ENCODE measurements at places on chromosomes 3 and 15. TPM values are rescaled to one million over a fixed set of nuclear protein-coding genes. Genes with fewer than 3 reads are reported as not detected.

- H3K4me1 ChIP-seq = no peaks in the 10 kb centered on the region
- H3K36me3 ChIP-seq = no peaks in the 10 kb centered on the region
- no peak overlapping the region for H3K4me3 ChIP-seq
- no peaks in the 10 kb centered on the region for H3K27me3 ChIP-seq
Measured at GRCh38 chr3:122060040-122060698, 5.0 kb downstream of the CD86 start.

DNA sequence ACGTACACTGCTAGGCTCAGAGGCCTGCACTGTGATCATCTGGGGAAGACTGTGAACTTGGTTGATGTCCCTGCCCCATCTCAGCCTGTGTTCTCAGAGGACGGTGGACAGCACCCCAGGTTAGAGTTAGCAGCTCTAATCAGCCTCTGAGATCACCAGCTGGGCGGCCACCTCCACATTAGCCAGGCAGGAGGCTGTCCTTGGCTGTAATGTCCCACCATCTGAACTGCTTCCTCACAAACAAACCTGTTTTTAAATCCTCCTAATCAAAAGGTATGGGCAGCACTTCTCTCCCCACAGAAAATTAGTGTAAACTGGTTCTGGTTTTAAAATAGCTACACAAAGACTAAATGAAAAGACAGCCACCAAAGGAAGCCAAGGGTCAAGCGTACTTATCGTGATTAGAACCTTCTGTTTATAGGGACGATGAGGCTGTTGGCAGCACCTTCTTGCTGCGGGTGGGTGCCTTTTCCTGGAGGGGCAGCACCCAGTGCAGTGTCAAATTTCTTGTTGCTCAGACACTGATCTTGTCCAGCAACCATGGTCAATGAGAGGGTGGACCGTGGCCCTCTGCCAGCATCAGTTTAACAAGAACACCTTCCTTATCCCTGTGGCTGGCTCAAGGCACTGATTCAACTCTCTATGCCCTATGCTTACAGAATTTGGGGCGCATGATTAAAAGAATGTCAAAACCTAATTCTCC lies 24.6 kb downstream of the ACSBG1 start:
- H3K36me3 ChIP-seq = no peaks in the 10 kb centered on the region
- peak; percentile 94 for DNase-seq
- H3K4me1 ChIP-seq = peaks cover 12% of the 10 kb centered on the region
- no peak overlapping the region for H3K4me3 ChIP-seq
- H3K27me3 ChIP-seq = no peaks in the 10 kb centered on the region
- H3K27ac ChIP-seq = peak overlapping the region; percentile 56

- no peaks in the 10 kb centered on the region for H3K36me3 ChIP-seq
- DNase-seq = no peak
- H3K4me1 ChIP-seq = peaks cover 11% of the 10 kb centered on the region
- H3K27ac ChIP-seq = no peak overlapping the region
Measured at GRCh38 chr3:49788056-49788455, 1.7 kb upstream of the IP6K1 start.

DNA sequence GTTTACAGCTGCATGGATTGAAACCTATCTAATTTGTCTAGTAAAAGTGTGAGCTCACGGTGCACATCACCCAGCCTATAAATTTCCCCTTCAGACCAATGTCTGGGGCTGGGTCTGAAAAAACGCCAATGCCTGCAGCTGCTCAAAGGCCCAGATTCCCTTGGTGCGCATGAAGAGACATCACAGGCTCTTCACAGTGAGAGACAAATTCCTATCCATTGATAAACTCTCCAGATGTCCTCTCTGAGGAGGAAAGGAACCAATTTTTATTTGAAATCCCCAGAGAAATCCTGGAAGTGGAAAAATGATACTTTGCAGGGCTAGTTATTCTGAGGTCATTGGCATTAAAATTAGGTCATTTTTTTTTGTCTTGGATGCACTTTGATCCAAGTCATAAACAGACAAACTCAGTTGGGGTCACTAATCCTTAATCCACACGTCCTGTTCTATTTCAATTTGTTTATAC lies 360.5 kb downstream of the EPHA3 start:
- H3K4me1 ChIP-seq = no peaks in the 10 kb centered on the region
- no peak overlapping the region for H3K4me3 ChIP-seq
- no peaks in the 10 kb centered on the region for H3K27me3 ChIP-seq

Gene SLC51B
- not detected for total RNA-seq

Gene PLSCR5
- not detected for total RNA-seq

- no peak overlapping the region for H3K27ac ChIP-seq
- no peaks in the 10 kb centered on the region for H3K27me3 ChIP-seq
- H3K4me3 ChIP-seq = no peak overlapping the region
- H3K4me1 ChIP-seq = no peaks in the 10 kb centered on the region
- DNase-seq = no peak
- no peaks in the 10 kb centered on the region for H3K36me3 ChIP-seq
Measured at GRCh38 chr15:59812250-59812870, 123.2 kb upstream of the BNIP2 start.

DNA sequence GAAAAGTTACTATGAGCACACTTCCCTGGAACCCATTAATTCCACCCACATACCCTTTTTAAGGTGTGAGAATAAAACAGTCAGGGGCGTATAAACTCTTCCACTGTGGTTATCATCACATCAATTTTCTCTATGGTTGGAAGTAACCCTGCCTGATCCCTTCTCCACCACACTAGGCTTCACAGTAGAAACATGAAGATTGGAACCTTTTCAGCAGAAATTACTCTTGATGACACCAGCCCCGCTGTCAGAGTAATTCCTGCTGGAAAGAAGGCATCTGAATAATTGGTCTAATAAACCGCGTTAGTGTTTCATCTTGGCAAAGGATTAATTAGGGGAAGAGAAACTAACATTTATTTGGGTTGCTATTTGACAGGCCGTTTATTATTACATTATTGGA lies 278.4 kb downstream of the MFSD1 start:
- DNase-seq = no peak
- no peak overlapping the region for H3K27ac ChIP-seq
- no peaks in the 10 kb centered on the region for H3K27me3 ChIP-seq
- no peaks in the 10 kb centered on the region for H3K36me3 ChIP-seq
- H3K4me3 ChIP-seq = no peak overlapping the region

Gene CHMP2B
- 67.0 TPM for total RNA-seq

- peaks cover 42% of the 10 kb centered on the region for H3K4me1 ChIP-seq
- DNase-seq = no peak
- peak overlapping the region; percentile 88 for H3K27ac ChIP-seq
- no peaks in the 10 kb centered on the region for H3K27me3 ChIP-seq
Measured at GRCh38 chr15:70714015-70714414, 49.3 kb downstream of the UACA start.

Gene CCDC191
- 12.0 TPM for total RNA-seq

Gene ECE2
- not detected for total RNA-seq

DNA sequence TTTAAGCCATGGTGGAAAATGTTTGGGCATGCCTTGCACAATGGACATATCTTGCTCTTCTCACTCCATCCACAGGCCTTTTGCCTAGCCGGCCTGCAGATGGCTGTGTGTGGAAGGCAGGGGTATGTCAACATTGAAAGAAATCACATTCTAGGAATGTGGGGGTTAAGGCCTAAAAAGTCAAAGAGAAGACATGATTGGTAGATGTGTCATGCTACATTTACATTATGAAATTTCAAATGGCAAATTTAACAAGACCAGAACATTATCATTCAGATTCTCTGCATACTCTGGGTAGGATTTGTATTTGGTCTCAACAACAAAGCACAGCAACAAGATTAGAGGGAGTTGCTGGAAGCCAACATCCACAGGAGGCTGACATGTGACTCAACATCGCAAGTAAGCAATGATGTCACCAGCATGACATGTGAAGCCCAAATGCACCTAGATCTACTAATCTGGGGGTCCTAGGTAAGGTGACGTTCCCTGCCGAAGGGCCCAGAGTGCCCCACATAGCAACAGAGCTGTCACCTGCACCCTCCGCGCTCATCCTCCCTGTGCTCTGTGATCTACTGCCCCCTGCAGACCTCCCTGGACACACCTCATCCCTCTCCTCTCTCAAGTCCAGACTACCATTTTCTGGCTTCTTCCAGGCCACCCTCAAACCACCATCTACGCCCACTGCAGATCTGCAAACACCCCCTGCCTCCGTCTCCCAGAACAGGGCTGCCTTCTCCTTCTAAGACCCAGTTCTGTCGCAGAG lies 39.4 kb downstream of the CLDN18 start:
- no peaks in the 10 kb centered on the region for H3K36me3 ChIP-seq
- no peak overlapping the region for H3K27ac ChIP-seq
- no peak for DNase-seq
- H3K27me3 ChIP-seq = no peaks in the 10 kb centered on the region
- H3K4me1 ChIP-seq = no peaks in the 10 kb centered on the region

- no peaks in the 10 kb centered on the region for H3K4me1 ChIP-seq
- no peak overlapping the region for H3K4me3 ChIP-seq
Measured at GRCh38 chr3:172391592-172392302, 56.5 kb downstream of the GHSR start.

- no peak overlapping the region for H3K27ac ChIP-seq
- DNase-seq = no peak
- H3K4me1 ChIP-seq = peaks cover 6% of the 10 kb centered on the region
- H3K27me3 ChIP-seq = no peaks in the 10 kb centered on the region
Measured at GRCh38 chr3:185766329-185767001, 58.4 kb downstream of the IGF2BP2 start.

GRCh38 chr3:182644790-182645433 lies 148.4 kb upstream of the ATP11B start:
- no peak overlapping the region for H3K4me3 ChIP-seq
- no peak overlapping the region for H3K27ac ChIP-seq
- no peaks in the 10 kb centered on the region for H3K27me3 ChIP-seq
- H3K4me1 ChIP-seq = no peaks in the 10 kb centered on the region
- H3K36me3 ChIP-seq = no peaks in the 10 kb centered on the region

GRCh38 chr3:36542186-36542585 lies 161.9 kb downstream of the STAC start:
- no peak overlapping the region for H3K4me3 ChIP-seq
- no peak for DNase-seq
- H3K4me1 ChIP-seq = no peaks in the 10 kb centered on the region

DNA sequence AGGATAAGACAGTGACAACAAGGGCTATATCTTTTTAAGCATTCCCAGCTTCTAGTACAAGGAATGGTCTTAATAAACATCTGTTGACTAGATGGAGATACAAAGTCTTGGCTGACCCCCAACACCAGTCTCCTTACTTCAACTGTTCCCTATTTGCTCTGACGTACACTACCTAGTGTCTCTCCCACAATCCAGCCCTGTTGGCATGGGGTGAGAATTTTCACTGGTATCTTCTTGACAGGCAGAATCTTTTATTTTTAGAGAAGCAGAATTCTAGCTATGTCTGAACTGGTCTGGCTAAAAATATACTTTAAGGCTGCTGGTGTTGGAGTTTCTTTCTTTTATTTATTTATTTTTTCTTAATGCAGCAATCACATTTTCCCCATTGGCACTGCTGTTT lies 82.0 kb downstream of the ETFA start:
- H3K27me3 ChIP-seq = no peaks in the 10 kb centered on the region
- H3K4me3 ChIP-seq = no peak overlapping the region
- no peaks in the 10 kb centered on the region for H3K4me1 ChIP-seq
- DNase-seq = no peak

Gene ITPKA
- 1.5 TPM for total RNA-seq

- H3K27me3 ChIP-seq = no peaks in the 10 kb centered on the region
- no peak for DNase-seq
- H3K36me3 ChIP-seq = no peaks in the 10 kb centered on the region
- no peaks in the 10 kb centered on the region for H3K4me1 ChIP-seq
Measured at GRCh38 chr3:140924097-140924873, 17.4 kb upstream of the SLC25A36 start.

- H3K4me1 ChIP-seq = peaks cover 5% of the 10 kb centered on the region
- no peaks in the 10 kb centered on the region for H3K27me3 ChIP-seq
- DNase-seq = no peak
- H3K27ac ChIP-seq = peak overlapping the region; percentile 86
Measured at GRCh38 chr3:29285471-29286071, 4.7 kb downstream of the RBMS3 start.

DNA sequence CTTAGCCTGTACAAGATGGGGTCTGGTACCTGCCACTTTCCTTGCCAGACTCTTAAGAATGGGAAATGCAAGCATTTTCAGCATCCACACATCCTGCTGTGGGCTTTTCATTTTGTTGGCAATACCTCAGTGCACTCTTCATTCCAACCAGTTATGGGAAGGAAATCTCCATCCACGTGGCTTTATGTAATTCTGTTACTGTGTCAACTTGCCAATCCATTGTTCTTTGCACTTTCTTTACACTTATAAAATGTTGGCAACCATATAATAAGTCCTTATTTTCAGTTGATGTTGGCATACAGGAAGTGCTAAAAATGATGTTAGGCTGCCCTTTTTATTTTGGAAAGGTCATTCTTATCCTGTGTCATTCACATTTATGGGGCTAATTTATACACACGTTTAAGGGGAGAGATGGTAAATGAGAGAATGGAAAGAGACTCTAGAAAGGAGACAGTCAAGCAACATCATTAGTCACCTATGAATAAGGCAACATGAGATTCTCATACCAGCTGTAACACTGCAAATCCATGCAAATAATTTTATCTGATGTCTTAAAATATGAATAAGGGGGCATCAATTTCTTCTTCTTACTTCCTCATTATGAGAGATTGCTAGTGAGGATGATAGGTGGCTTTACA lies 238.7 kb downstream of the CHST2 start:
- no peak for DNase-seq
- no peaks in the 10 kb centered on the region for H3K4me1 ChIP-seq
- H3K36me3 ChIP-seq = no peaks in the 10 kb centered on the region
- H3K27me3 ChIP-seq = no peaks in the 10 kb centered on the region
- no peak overlapping the region for H3K27ac ChIP-seq

Gene TMEM40
- total RNA-seq = not detected

DNA sequence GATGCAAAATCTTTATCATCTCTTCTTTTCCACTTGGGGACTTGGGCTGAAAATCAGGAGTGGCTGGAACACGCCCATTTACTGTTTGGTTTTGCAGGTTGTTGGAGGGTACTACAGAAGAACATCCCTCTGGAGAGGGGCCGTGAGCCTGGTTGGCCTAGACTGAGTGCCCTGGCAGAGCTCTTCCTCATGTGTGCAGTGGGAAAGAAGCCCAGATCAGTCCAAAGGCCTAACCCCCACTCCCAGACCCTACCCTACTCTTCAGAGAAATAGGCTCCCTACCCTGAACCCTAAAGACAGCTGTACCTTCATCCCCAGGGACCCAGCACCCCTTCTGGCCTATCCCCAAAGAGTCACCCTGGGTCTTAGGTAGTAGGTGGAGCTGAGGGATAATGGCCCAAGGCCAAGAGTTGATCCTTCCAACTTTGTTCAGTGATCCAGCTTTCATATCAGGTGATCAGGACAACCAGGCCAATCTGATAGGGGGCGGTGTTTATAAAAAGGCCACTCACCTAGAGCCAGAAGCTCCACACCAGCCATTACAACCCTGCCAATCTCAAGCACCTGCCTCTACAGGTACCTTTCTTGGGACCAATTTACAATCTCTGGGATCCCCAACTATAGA lies at the start of gene CYP1A2:
TSS of gene CYP1A2 (plus strand) at position 524 of the 625 bp plus-strand sequence. CDS start 894 bp downstream, outside the sequence.
- peak within 1 kb of the TSS; percentile 10 for H3K27ac ChIP-seq
- peaks cover 21% of the 10 kb centered on the region for H3K4me1 ChIP-seq
- H3K4me3 ChIP-seq = no peak within 1 kb of the TSS
- no peak for DNase-seq

DNA sequence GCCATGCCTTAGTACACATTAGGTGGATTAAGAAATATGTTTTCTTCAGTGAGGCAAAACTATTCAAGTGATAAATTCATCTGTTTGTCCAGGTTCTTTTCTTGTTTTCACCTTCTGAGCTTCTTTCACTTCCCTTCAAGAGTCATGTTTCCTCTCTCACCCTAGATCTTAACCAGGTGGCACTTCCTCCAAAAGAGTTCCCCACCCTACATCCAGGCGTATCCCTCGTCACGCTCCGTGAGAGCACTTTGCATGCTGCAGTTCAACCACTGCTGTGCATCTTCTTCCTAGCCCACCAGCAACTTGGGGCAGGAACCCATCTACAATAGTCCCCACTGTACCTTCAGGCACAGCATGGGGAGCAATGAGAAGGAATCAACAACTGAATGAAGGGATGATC lies 28.9 kb downstream of the OSBPL10 start:
- H3K27me3 ChIP-seq = no peaks in the 10 kb centered on the region
- H3K4me3 ChIP-seq = no peak overlapping the region
- no peak overlapping the region for H3K27ac ChIP-seq
- H3K36me3 ChIP-seq = no peaks in the 10 kb centered on the region

All from thyroid gland (tissue), 4 donors.